HCT116 (cell line): ENCODE measurements at places on chromosomes 7 and 10. TPM values are rescaled to one million over a fixed set of nuclear protein-coding genes. Genes with fewer than 3 reads are reported as not detected.

Gene PAOX
- 3.5 TPM for total RNA-seq

Gene NSMCE4A
- total RNA-seq = 70.6 TPM

Gene BMPER
- not detected for total RNA-seq

Gene HPSE2
- total RNA-seq = 0.05 TPM

Gene PRRT4
- 4.0 TPM for total RNA-seq

Gene SKAP2
- 30.7 TPM for total RNA-seq

Gene CALHM3
- 0.49 TPM for total RNA-seq

Gene OR2A42
- total RNA-seq = not detected

Gene ODAD2
- total RNA-seq = 20.4 TPM

Gene PPP1R17
- not detected for total RNA-seq

Gene MBL2
- total RNA-seq = not detected
